Lung microvascular endothelial cell (primary cell): ENCODE measurements at places on chromosomes 5 and 9. TPM values are rescaled to one million over a fixed set of nuclear protein-coding genes. Genes with fewer than 3 reads are reported as not detected.

The TRIP13 gene
- 3.0 and 13.3 TPM in 2 replicates for total RNA-seq

The BAAT gene
- not detected in 2 replicates for total RNA-seq

The CCL27 gene
- not detected in 2 replicates for total RNA-seq

The ISL1 gene
- not detected in 2 replicates for total RNA-seq

The SHISAL2B gene
- not detected in 2 replicates for total RNA-seq

The TMEM174 gene
- total RNA-seq, result not detected in 2 replicates

The TEX48 gene
- not detected in 2 replicates for total RNA-seq

The SLIT3 gene
- under 0.01 TPM in 2 replicates for total RNA-seq

The GRAMD2B gene
- 9.4 and 13.3 TPM in 2 replicates for total RNA-seq

The UGT3A1 gene
- not detected in 2 replicates for total RNA-seq

The FOXD4L3 gene
- total RNA-seq, result not detected in 2 replicates

The IFNA13 gene
- total RNA-seq, result not detected in 2 replicates

The INSL4 gene
- not detected in 2 replicates for total RNA-seq

The EIF4E1B gene
- total RNA-seq, result not detected in 2 replicates

The INSYN2B gene
- total RNA-seq, result 0.40 and 1.3 TPM in 2 replicates

The SOWAHA gene
- not detected in 2 replicates for total RNA-seq

The SLC46A2 gene
- total RNA-seq, result not detected in 2 replicates

The SLC6A7 gene
- total RNA-seq, result not detected in 2 replicates

The PSD2 gene
- total RNA-seq, result under 0.01 TPM in 1 of 2 replicates, not detected in the other

The CDC20B gene
- under 0.01 TPM in 2 replicates for total RNA-seq

The MZB1 gene
- total RNA-seq, result under 0.01 and 0.22 TPM in 2 replicates

The AGXT2 gene
- total RNA-seq, result not detected in 2 replicates

The HAPLN1 gene
- total RNA-seq, result under 0.01 TPM in 1 of 2 replicates, not detected in the other

The MARCHF3 gene
- total RNA-seq, result 107 and 112 TPM in 2 replicates

The PRDM9 gene
- not detected in 2 replicates for total RNA-seq

The AJM1 gene
- total RNA-seq, result 0.44 and 1.4 TPM in 2 replicates

The CTSV gene
- 0.20 and 1.1 TPM in 2 replicates for total RNA-seq

The ORM2 gene
- not detected in 2 replicates for total RNA-seq
